ENCODE measurements at places on chromosomes 3 and 15.

GRCh38 chr3:165197481-165197800 is 1.3 kb upstream of the SLITRK3 start:
- no peak for DNase-seq

- no peak for DNase-seq
These were observed 10.2 kb upstream of the TIPARP start for GRCh38 chr3:156664011-156664830.

DNA sequence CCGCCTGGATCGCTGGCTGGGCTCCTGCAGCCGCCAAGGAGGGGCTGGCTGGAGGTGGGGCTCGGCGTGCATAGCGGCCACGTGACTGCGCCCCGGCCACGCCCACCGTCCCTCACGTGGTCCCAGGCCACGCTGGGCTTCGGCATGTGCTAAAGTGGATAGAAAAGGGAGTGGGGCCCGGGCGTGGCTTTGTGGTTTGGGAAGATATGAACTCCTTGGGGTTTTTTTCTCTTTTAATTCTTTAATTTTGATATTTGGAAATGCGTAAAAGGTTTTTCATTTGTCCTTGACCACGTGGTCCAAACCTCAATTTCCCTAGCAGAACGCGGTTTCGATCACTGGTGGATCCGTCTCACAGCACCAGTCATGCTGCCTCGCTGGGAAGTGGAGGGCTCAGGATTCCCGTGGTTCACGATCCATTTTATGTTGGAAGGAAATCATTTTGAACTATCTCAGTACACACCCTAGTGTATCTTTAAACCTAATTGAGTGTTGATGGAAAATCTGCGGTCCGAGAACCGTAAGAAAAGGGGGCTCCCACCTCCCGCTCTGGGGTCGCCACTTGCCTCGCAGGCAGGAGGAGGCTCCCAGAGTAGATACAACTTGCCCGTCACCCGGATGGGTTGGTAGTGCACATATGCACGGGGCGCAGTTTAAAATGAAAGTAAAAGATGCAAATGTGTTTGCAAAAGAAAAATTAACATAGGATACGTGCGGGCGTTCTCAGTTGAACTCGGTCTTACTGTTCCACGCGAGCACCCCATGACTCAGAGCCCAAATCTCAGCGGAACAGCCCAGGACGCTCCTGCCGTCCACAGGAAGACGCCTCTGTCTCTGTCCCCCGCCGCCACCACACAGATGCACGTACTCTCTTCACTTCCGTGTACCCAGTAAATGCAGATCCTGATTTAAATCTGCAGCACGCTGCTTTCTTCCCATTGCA is 141.9 kb downstream of the PGPEP1L start:
- no peak for DNase-seq

DNA sequence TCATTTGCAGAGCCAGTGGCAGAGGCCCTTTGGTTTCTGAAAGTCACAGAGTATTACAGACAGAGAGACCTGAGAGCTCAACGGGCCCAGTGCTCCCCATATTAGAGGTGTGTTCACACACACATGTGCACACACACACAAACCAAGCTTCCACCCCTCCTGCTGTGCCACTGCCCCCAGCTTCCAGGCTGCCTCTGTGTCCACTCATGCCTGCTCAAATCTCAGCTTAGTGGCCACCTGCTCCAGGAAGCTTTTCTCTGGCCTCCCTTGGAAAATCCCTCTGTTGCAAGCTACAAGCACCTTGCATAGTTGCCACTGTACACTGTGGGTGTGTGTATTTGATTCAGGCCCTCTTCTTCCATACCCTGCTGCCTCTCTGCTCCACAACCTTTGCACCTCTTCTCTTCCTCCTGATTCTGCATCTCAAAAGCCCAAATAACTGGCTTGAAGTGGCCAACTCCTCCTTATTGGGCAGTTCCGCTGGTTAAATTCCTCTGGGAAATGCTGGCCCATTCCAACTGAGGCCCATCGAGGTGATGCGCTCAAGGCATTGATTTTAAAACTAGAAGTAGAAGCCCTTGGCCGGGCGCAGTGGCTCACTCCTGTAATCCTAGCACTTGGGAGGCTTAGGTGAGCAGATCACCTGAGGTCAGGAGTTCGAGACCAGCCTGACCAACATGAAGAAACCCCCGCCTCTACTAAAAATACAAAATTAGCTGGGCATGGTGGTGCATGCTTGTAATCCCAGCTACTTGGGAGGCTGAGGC is 23.0 kb downstream of the MESD start:
- no peak for DNase-seq

GRCh38 chr3:61742006-61742405 is 180.6 kb downstream of the PTPRG start:
- DNase-seq: no peak

DNA sequence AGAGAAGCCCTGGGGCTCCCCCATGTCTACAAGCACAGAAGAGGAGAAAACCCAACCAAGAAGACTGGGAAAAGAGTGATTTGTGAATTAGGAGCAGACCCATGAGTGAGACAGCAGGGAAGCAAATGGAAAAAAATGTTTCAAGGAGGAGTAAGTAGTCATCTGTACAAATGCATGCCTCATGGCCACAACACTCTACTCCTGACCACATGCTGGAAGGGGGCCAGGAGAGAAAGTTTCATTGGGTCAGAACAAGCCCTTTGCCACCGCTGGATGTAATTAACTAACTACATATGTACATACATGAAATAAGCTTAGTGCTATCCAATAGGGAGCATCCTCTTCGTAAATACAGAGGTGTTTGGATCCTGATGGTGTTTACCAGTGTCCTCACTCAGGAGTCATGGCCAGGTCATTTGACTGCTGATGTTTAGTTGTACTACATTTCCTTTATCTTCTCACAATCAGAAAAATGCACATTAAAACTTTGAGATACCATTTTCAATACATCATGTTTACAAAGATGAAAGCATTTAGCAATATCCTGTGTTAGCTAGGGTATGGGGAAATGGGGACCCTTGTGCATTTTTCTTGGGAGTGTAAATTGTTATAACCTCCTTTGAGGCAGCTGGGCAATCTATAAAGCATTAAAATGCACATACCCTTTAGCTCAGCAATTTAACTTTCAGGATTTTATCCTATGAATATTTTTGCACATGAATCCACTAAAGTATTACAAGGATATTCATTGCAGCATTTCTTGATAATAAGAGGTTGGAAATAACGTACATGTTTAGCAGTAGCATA is 27.1 kb downstream of the CLRN1 start:
- DNase-seq: no peak

- no peak for DNase-seq
These were observed 188.1 kb downstream of the BBX start for GRCh38 chr3:107710851-107711250.

- peak; percentile 81 for DNase-seq
These were observed 36.5 kb downstream of the DZIP1L start for GRCh38 chr3:138078901-138079344.
